Stimulated activated CD4-positive, alpha-beta T cell treated with anti-CD3 and anti-CD28 coated beads, Interleukin-12 subunit alpha, Interleukin-12 subunit beta, amount 100 ng/mL, for 24 hours (primary cell): ENCODE measurements at places on chromosomes 1 and 21.
A peak's percentile ranks its signal among the peaks of the same experiment; 100 is the strongest.

DNA sequence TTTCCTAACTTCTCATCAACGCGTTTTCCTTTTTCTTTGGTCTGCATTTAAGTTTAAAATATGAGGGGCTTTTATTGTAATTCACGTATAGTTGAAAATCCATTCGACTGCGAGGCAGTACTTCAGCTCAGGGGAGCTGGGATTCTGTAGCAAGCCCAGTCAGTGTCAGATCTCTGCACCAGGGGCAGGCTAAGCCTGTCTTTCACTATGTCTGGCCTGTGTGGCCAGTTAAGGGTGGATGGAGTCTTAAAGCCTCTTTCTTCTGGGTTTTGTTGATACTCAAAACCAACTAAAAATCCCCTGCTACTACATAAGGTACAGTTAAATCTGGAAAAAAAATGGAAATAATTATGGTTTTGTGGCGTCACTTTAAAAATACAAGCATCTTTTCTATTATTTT is 124.7 kb downstream of the TYW3 start:
- DNase-seq = no peak

DNA sequence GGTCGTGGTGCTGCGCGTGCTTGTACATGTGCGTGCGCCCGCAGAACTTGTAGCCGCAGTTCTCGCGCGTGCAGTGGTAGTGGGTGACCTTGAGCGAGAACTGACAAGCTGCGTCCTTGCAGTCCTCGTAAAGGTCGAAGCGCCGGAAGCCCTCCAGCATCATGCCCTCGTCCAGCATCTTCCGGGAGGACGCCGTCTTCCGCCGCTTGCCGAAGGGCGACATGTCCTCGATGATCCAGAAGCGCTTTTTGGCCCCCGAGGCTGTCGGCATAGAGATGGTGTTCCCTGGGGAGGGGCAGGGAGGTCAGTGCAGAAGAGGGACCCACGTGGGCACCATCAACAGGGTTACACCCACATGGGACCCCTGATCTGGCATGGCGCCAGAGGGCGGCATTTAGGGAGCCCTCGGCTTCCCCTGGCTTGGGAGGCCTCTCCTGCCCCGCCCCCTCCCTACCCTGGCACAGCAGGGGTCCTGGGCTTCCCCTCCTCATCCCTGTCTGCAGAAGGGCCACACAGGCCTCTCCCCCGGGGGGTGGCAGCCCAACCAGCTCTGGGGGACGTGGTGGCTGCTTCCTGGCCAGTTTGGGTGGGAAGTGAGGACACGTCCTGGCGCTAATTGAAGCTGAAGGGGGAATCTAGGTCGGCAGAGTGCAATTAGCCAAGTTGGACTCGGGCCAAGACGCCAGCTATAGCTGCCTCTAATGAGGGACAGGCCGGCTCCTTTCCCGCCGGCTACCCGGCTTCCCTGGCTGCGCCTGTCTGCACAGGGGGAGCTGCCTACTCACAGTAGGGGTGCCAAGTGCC is 156.5 kb downstream of the CASZ1 start:
- no peak for DNase-seq

DNA sequence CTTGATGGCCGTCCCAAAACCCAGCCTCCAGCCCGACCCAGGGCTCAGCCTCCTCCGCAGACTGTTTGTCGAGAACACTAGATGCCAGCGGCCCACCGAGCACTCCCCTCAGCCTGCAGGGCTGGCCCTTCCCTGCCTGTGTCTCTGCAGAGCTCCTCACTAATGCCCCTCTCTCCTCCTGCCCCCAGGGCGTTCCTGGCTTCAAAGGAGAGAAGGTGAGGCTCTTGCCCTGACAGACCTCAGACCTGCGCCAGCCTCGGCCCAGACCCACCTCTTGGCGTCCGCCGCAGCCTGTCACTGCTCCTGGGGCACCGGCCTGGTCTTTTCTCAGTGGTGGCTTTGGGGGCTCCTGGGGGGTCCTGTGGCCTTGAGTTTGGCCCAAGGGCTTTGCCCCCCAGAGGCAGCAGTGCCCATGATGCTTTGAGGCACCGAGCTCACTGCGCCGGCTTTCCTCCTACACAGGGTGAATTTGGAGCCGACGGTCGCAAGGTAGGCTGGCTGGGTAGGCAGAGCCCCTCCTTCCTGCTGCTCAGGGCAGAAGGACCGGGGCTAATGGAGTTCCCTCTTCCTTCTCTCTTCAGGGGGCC is 18.4 kb downstream of the COL6A2 start:
- DNase-seq = no peak

GRCh38 chr21:38490411-38491020 is 7.8 kb downstream of the ERG start:
- DNase-seq = no peak

DNA sequence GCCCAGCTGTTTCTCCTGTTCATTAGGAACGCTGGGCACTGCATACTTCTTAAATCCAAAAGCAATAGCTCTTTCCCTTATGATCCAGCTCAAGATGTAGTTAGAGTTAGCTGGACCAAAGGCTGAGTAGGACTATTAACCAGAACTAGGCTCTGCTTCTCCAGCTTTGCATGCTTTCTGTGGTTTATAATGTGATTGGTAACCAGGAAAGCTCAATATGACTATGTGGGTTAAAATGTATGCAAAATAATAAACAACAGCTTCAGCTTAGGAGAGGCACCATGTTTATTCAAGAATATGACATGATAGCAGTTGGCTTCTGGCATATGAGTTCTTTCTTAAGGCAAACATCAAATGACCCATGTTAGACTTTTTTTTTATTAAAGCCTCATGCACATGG is 73.8 kb downstream of the LYPLAL1 start:
- DNase-seq = no peak

- DNase-seq = no peak
Observed at GRCh38 chr1:84720221-84720780, 30.0 kb upstream of the SSX2IP start.

DNA sequence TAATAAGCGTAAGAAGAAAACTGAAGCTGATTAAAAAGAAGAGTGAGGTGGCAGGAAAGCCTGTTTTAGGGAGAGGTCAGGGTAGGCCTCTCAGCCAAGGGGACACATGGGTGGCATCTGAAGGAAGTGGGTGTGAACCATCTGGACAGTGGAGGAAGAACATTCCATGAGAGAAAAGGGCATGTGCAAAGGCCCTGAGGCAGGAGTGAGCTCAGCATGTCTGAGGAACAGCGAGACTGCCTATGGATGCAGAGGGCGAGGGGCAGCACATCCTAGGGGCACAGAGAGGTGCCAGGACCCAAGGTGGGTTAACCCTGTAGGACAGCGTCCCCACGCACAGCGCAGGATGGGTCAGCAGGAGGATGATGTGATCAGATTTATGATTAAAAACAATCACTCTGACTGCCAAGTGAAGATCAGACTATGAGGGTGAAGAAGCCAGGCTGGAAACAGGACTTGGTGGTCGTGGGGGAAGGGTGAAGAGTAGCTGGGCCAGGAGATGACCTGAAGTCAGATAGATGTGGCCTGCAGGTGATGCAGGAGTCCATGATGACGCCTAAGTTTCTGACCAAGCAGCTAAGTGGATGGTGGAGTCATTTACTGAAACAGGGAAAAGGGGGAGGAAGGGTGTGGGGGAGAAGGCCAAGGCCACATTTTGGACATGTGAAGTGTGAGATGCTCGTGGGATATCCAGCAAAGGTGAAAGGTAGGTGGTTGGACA is 37.9 kb downstream of the PABPC4 start:
- no peak for DNase-seq

DNA sequence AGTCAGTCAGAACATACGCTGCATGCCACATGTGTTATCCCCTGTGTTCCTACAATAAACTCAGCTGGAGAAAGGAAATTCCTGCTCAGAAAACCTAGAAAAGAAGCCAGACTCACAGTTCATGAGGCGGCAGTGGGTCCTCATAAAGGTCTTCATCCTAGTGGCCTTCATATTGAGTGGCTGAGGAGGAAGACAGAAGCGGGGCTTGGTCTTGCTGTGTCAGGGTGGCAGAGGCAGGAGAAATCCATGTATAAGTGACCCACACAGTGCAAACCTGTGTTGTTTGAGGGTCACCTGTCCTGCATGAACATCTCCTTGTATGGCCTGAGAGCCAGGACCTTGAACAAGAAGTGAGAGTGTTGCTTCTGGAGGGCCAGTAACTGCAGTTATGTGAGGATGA is 4.0 kb upstream of the WNT3A start:
- no peak for DNase-seq

GRCh38 chr21:41767606-41768436 is 969 bp upstream of the RIPK4 start:
- DNase-seq = no peak

DNA sequence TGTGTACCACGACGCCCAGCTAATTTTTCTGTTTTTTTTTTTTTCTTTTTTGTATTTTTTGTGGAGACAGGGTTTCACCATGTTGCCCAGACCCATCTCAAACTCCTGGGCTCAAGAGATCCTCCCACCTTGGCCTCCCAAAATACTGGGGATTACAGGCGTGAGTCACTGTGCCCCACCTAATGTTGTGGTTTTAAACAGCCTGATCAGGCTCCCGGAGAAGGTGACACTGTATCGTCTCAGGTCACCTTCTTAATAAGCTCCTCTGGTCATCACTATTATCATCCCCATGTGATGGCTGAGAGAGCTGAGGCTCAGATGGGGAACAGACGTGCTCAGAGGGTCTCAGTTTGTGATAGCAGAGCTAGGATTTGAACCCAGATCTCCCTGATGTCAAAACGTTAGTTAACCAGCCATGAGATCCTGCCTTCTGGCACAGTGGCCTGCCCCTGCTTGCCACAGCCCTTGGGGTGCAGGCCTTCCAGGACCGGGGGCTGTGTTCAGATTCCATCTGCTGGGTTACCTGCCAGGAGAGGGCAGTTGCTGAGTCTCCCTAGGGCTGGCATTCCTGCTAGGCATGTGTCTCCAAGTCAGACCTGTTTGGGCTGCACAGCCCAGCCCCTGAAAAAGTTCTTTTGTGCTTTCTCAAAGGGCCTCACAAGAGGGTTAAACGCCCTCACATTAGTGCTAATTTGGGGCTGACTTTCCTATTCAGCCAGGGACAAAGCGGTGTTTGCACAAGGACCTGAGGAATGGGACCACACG is 32.7 kb upstream of the GRHL3 start:
- DNase-seq = no peak

DNA sequence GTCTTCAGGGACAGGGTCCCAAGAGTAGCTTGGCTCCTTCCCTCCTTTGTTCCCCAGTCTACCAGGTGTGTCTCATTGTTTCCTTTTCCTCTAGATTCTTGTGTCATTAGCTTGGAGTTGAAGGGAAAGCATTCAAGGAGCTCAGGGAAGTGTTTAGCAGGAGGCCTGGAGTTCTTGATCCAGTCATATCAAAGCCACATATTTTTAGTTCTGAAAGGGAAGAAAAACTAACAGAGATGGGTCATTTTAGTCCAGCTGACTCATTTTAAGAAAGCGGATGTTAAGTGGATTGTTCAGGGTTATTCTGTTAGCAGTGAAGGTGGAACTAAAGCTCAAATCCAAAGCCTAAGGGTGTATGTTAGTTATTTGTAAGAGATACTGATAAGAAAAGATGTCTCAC is 721 bp downstream of the C1orf54 start:
- DNase-seq = no peak

GRCh38 chr1:213325482-213325881 is 274.4 kb downstream of the RPS6KC1 start:
- DNase-seq = no peak

DNA sequence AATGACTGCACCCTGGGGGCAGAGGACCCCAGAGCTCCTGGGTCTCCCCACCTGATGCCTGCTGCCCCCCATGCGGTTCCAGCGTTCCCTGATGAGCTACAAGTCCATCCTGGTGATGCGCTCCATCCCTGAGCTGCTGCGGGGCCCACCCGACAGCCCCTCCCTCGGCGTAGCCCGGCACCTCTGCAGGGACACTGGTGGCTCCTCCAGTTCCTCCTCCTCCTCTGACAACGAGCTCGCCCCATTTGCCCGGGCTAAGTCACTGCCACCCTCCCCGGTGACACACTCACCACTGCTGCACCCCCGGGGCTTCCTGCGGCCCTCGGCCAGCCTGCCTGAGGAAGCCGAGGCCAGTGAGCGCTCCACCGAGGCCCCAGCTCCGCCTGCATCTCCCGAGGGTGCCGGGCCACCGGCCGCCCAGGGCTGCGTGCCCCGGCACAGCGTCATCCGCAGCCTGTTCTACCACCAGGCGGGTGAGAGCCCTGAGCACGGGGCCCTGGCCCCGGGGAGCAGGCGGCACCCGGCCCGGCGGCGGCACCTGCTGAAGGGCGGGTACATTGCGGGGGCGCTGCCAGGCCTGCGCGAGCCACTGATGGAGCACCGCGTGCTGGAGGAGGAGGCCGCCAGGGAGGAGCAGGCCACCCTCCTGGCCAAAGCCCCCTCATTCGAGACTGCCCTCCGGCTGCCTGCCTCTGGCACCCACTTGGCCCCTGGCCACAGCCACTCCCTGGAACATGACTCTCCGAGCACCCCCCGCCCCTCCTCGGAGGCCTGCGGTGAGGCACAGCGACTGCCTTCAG is 35.5 kb downstream of the TRIM11 start:
- no peak for DNase-seq

DNA sequence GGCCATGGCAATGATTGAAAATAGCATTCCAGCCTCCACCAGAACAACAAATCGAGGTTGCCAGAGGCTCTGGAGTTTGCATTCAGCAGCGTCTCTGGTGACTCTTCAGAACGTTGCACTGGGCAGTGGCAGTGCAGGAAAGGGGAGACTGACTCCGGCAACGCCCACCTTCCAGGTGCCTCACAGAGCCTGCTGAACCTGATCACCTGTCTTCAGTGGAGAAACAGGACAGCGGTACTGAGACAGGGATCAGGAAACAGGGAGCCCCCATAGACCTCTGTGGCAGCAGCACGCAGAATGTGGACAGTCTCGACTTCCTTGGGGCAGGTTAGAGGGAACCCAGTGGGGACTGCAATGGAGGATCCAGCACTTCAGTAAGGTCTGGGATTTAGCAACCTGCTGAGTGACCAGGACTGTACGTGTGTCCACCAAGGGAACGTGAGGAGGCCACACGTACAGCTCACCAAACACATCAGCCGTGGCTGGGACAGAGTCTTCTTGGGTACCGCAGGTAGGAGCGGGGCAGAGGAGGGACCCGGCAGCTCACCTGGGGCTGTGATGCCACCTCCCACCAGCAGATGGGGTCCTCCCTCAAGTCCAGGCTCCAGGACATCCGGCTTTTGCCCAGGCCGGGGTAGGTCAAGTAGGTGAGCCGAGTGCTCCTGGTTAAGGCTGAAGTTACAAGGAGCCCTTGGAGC is 128.6 kb downstream of the PRDM2 start:
- peak; percentile 20 for DNase-seq

DNA sequence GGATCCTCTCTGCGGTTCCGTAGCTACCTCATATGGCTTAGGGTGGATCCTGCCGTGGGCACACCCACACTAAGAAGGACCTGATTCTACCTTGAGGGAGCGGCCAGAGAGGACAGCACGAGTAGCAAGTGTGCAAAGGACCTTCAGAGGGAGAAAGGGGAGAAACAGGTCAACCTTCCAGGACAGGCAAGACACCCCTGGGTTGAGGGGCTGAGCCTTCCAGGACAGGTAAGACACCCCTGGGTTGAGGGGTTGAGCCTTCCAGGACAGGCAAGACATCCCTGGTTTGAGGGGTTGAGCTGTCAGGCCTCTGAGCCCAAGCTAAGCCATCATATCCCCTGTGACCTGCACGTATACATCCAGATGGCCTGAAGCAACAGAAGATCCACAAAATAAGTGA is 23.1 kb upstream of the PDPN start:
- no peak for DNase-seq
